Large intestine (tissue), 12 donors: ENCODE measurements at places on chromosomes 13 and 19. TPM values are rescaled to one million over a fixed set of nuclear protein-coding genes. Genes with fewer than 3 reads are reported as not detected.

- no peak for DNase-seq
Observed at GRCh38 chr13:54210397-54211049, 1181.9 kb downstream of the OLFM4 start.

- no peak for DNase-seq
Observed at GRCh38 chr13:75197803-75198202, 284.2 kb downstream of the TBC1D4 start.

GRCh38 chr19:14830702-14831101 is 4.3 kb downstream of the OR7A5 start:
- DNase-seq, result peak; percentile 0

DNA sequence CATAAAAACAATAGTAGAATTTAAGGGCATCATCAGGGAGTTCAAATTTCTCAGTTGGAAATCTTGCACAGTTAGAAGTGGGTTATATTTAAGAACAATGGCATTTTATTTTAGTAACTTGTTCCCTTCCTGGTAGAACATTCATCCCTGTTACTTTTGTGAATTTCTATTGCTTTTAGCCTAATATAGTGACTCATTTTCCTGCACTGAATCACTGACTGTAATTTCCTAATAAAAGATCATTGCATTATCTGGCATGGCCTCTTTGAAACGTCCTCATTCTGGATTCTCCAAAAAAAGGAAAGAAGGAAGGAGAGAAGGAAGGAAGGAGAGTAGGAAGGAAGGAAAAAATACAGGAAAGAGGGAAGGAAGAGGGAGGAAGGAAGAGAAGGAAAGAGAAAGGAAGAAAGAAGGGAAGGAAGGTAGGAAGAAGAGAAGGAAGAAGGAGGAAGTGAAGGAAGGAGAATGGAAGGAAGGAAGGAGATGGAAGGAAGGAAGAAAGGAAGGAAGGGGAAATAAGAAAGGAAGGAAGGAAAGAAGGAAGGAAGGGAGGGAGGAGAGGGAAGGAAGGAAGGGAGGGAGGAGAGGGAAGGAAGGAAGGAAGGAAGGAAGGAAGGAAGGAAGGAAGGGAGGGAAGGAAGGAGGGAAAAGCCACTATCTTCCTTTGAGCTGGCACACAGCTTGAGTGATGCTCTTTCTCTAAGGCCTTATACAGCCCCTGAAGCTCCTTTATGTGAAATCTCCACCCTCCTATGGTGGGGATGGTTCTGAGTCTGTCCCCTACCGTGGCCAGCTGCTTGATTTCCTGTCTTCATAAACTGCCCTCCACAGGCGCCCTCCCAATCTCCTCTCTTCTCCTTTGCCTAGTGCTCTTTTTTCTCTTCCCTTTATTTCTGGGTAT is 29.8 kb upstream of the TM9SF2 start:
- no peak for DNase-seq

GRCh38 chr19:47641891-47642485 is 33.1 kb downstream of the BICRA start:
- no peak for DNase-seq

DNA sequence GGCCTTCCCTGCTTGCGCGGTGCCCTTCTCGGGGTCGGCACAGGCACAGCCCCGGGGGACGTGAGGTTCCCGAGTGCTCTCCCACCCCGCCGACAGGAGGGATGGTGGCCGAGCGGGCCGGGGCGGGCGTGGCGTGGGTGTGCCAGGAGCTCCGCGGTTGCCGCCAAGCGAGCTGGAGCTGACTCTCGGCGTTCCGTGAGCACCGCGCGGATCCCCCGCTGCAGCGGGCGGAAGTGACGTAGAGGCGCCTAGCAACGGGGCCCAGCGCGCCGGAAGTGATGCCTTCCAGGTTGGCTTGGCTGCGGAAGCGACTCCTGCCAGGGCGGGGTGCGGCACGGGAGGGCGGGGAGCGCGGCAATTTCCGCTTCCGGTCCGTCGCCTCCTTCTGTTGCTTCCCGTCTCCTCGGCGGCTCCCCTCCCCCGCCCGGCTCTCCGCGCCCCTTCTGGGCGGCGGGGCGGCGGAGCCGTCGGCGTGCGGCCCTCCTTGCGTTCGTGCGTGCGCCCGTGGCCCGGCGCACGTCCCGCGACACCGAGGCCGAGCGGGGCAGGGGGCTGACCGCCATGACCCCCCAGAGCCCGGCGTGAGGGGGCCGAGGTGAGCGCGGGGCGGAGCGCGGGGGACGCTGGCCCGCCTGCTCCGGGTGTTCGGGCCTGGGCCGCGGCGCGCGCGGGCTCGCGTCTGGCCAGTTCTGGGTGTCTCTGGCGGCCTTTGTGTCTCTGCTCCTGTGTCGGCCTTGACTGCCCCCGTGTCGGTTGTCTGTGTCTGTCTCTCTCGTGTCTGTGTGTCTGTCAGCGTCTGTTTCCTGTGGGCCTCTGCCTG is at the start of gene EPN1:
Gene EPN1 (plus strand): TSS at position 386 of the 820 bp plus-strand sequence. CDS start 3,402 bp downstream, outside the sequence.
- DNase-seq, result peak; percentile 97

GRCh38 chr13:35164324-35164932 is 222.4 kb downstream of the NBEA start:
- peak; percentile 7 for DNase-seq

- peak; percentile 17 for DNase-seq
Observed at GRCh38 chr19:45772130-45772840, 3.2 kb upstream of the SIX5 start.

DNA sequence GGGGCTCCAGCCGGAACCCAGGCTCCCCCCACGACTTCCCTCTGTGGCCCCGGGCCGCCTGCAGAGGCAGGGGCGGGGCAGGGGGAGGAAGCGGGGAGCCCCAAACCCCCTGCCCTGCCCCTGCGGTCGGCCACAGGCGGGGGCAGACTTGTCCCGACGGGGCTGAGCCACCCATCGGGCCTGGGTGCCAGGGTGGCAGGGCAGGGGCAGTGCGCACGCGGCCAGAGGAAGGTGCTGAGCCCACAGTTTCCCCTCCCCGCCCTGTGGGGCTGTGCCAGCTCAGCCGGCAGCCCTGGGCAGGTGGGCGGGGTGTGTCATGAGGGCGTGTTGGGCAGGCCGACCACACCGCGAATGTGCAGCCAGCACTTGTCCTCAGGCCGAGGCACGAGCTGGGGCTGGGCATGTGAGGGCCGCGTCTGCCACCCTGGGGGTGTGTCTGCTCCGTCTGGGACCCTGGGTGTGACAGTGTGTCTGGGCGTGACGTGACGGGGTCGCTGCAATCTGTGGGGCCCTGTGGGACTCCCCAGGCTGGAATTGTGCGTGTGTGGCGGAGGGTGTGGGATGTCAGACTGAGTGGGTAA is 17.7 kb downstream of the CCDC97 start:
- peak; percentile 75 for DNase-seq

GRCh38 chr19:55369653-55370304 is 484 bp downstream of the IL11 start:
- no peak for DNase-seq

GRCh38 chr13:91162180-91162579 is 185.3 kb upstream of the MIR17HG start:
- DNase-seq, result no peak

DNA sequence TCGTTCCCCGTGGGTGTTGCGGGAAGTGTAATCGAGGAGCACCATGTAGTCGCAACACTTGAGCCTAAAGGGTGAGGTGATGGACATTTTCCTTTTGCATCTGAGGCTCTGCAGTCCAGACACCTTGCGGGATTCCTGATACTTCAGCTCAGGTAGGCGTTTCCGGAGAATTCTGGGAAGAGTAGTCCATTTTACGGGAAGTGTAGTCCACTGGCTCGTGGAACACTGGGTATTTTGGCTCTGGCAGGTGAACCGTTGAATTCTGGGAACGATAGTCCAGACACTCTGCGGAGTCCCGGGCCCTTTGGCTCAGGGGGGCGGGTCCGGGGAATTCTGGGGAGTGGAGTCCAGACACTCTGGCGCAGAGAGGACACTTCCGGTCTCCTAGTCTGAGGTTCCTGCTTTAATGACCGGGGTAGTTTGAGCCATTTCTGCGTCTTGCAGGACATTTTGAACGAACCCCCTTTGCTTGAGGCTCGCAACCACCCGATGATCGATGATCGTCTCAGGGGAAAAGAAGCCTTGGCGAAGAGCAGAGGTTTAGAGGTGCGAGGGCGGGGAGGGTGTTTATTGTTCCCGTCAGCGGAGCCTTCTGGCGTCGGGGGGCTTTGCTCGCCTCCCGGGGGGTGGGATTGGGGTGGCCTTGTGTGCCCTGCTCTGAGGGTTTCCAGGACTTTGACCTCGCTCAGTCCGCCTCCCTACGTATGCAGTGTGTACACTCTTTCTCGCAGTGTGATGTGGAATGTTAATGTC is at the start of gene ZNF223:
Gene ZNF223 (plus strand): TSS at position 387 of the 753 bp plus-strand sequence. CDS start 3,141 bp downstream, outside the sequence.
- peak; percentile 96 for DNase-seq

DNA sequence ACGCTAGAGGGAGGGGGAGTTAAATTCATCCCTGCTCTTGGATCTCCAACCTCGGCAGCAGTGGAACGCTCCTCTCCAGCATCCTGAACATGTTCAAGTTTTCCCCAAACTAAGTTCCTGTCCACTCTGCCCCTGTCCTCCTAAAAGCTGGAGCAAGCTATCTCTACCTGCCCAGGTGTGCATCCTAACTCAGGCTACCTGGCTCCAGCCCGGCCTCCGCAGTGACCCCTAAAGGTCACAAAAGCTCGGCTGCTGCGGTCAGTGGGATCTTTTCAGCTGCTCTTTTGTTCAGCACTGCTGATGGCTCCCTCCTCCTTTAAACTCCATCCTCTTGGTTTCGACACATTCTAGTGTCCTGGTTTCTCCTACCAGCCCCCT is 1.4 kb downstream of the DCUN1D2 start:
- DNase-seq, result no peak

DNA sequence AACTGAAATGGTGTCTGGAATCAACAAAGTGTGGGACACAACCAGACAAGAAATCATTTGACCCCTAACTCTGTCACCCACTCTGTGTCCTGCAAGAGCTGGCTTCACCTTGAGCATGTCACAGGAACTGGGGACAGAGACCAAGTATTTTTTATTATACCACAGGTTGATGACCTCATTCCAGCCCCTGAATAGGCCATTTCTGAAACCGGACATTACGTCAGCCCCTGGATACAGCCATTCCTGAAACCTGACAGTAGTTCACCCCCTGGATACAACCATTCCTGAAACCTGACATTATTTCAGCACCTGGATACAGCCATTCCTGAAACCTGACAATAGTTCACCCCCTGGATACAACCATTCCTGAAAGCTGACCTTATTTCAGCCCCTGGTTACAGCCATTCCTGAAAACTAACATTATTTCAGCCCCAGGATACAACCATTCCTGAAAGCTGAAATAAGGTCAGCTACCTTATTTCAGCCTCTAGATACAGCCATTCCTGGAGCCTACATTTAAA is 47.7 kb upstream of the CACNA1A start:
- no peak for DNase-seq

DNA sequence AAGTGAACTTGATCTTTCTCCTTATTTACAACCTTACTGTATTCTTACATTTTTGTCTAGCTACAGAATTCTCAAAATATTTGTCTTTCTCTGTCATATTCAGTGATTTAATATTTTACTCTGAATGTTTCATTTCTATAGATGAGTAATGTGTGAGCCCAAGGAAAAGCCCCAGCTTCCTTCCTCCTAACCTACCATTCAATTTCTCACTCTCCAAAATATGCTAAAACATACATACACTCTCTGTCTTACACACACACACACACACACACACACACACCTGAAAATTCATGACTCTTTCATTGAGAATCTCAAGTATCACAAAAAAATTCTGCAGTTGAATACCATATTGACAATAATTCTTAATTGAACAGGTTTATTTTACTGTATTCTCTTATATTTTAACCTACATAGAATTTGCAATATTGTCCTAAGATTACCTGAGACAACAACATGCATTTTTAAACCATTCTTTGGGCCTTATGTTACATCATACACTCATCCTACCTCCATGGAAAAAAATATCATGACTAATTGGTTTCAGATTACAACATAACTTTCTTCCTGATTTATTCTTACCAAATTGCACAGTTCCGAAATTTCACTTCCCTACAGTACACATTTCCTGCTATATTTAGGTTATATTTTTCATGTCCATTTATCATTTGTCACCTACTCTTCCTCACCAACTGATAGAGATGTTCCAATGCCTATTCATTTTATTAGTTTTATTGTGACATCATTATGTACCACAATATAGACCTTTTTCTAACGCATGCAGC is 1965.6 kb upstream of the PCDH20 start:
- no peak for DNase-seq

DNA sequence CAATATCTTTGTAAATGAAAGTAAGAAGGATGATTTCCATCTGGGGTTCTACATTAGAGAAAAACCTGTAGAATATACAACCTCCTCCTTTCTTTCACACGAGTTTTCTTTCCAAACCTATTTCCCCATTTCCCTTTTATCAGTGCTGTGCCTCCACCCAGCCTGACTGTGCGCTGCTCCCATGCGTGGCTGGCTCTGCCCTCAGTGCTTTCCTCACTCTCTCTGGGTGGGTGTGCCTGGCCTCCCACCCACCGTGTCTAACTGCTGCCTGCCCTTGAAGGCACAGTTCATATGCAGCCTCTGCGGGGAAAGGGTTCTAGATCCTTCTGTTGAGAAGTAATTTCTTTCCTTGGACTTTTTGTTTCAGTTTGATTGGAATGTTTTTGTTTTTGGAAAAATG is 70.7 kb downstream of the PCCA start:
- no peak for DNase-seq

GRCh38 chr13:112615391-112615790 is 27.4 kb upstream of the TUBGCP3 start:
- no peak for DNase-seq

GRCh38 chr13:111925146-111925875 is 141.6 kb upstream of the SOX1 start:
- no peak for DNase-seq

DNA sequence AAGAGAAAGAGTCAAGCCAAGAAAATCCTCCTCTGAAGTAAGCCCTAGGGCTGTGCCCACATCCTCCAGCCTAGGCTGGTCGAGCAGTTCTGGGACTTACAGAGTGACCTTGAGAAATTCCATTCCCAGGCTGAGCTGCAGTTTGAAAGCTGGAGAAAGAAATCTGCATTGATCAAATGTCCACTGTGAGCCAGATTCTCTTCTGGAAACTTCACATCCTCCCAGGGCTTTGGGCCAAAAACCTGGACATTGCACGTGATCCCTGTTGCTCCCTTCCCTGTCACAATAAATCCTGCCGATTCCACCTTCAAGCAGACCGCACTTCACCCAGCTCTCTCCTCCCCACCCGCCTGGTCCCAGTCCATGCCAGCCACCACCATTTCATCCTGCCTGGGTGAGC is 15.7 kb downstream of the TMEM143 start:
- DNase-seq, result no peak

GRCh38 chr19:9958379-9958821 is 22.1 kb upstream of the OLFM2 start:
- DNase-seq, result no peak

Gene NXNL1
- not detected for polyA plus RNA-seq

Gene CPAMD8
- 7.8 TPM for polyA plus RNA-seq

Gene WDR88
- polyA plus RNA-seq, result 0.54 TPM

Gene RNF113B
- 0.04 TPM for polyA plus RNA-seq

Gene ELSPBP1
- 0.07 TPM for polyA plus RNA-seq

Gene DKKL1
- 0.91 TPM for polyA plus RNA-seq

Gene FOXA3
- polyA plus RNA-seq, result 21.3 TPM

Gene C19orf85
- not detected for polyA plus RNA-seq

Gene SIGLEC11
- 23.8 TPM for polyA plus RNA-seq

Gene C19orf33
- 387 TPM for polyA plus RNA-seq

Gene PIK3R2
- polyA plus RNA-seq, result 67.7 TPM

Gene ZNF66
- polyA plus RNA-seq, result 4.3 TPM

Gene IRS2
- 9.3 TPM for polyA plus RNA-seq

Gene PEAK3
- 0.15 TPM for polyA plus RNA-seq

Gene TEX101
- not detected for polyA plus RNA-seq

Gene PROSER1
- polyA plus RNA-seq, result 43.2 TPM

Gene WDR87
- polyA plus RNA-seq, result 0.01 TPM

Gene NPAS1
- polyA plus RNA-seq, result 0.49 TPM
